Stimulated activated CD8-positive, alpha-beta memory T cell treated with anti-CD3 and anti-CD28 coated beads, Interleukin-4, amount 100 ng/mL, for 1 hour (primary cell): ENCODE measurements at places on chromosomes 11 and 22.

GRCh38 chr22:30205281-30206115, 41.1 kb downstream of the LIF start:
- no peak for DNase-seq

- no peak for DNase-seq
Measured at GRCh38 chr11:79668575-79668974, 227.7 kb upstream of the TENM4 start.

GRCh38 chr22:46508491-46508999, 28.9 kb downstream of the CELSR1 start:
- no peak for DNase-seq

GRCh38 chr11:134779179-134779578, 367.1 kb upstream of the B3GAT1 start:
- DNase-seq = no peak

DNA sequence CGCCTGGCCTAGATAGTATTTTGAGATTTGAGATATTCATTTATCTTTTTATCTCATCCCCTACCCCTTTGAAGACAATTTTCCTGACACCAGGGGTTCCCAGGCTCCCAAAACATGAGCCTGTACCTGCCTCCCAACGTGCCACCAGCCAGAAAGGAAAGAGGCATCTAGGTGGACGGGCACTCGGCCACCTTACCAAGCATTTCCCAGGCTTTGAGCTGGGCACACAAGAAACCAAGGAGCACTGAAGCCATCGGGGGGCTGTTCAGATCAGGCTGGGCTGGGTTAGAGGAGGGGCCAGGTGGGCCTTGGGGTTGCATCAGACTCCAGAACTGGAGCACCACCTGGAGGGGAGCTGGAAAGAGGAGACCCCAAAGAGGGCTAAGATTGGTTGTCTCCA, 28.5 kb upstream of the BAIAP2L2 start:
- DNase-seq = no peak

DNA sequence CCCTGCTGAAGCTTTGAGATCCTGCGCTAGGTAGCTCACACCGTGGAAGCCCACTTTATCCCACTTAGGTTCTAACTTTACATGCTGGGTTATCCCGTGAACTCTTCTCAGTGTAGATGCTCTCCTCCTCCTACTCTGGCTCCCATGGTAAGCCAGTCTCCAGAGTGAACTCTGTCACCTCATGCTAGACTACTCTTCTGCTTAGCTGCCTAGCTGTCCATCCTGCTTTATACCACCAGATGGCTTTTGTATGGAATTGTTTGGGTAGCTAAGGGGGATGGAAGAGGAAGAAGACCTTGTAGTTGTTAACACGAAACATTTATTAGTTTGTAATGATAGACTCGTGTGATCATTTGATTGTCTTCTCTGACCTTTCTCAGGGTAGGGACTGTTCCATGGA, 46.8 kb downstream of the EMSY start:
- DNase-seq = no peak
